ENCODE measurements at places on chromosomes 3 and 15.

- no peak for DNase-seq
These were observed 846.3 kb upstream of the ARPP21 start for GRCh38 chr3:34793057-34793456.

DNA sequence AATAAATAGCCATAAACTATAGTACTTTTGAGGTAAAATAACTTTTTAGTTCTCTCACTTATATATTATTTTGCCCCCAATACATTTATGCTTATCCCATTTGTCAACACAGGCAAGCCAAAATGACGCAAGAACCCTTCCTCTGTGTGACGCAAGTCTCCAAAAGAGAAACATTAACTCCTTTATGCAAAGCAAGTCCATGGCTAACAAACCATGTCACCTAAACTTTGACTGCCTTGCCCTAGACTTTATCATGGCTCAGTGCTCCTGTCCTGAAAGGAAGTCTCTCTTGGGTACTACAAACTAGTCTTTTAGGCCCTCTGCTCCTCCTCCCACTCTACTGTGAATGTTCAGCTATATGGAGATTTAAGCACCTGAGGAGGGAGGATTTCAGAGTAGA lies 230.5 kb downstream of the UNC13C start:
- no peak for DNase-seq

DNA sequence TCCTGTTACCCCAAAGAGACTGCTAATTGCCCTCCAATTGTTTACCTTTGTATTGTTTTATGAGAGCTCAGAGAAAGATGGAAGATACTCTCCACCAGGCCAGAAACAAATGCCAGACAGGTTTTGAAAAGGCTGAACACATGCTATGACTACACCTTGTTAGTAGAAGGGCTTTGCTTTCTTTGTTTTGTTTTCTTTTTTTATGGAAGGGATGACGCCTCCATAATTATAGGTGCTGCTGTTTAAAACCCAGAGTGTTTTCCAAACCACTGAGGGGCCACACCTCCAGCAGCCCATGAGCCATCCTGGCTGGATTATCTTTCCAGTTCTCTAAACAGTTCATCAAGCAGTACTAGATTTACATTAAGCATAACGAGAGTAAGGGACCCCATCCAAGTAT lies 5.6 kb upstream of the FOXP1 start:
- DNase-seq, result no peak

DNA sequence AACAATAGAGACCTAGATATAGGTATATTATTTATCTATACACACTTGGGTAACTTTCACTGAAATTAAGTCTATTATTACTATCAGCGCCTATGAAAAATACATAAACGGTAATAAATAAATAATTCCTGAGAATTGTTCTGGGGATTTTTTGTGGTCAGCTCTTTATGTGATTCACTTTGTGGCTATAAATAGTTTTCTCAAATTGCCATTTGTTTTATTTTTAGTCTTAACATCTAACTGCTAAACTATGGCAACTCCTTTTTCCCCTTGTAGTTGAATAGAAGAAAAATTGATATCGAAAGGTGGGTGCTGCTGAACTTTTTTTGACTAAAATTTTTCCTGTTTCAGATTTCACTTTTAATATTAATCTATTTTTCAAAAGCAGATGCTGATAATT lies 189.0 kb downstream of the VGLL3 start:
- DNase-seq, result no peak

DNA sequence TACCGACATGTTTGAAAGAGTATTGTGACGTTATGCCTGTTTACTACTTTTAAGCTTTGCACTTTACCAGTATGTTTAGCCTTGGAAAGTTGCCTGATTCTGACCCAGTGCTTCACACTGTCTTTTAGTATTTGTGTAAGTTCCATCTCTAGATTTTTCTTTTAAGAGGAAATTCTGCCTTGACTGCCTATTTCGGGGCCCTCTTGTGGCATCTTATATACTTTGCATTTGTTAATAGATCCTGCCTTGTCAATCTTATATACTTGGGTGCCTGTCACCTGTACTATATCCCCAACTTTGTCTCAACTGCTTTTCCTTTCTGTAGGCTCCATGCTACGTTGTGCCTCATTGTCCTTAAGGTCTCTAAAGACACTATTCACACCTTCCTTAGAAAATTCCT lies 244.6 kb downstream of the STXBP5L start:
- DNase-seq, result no peak

GRCh38 chr3:58586776-58587192 lies 9.6 kb upstream of the FAM107A start:
- no peak for DNase-seq

DNA sequence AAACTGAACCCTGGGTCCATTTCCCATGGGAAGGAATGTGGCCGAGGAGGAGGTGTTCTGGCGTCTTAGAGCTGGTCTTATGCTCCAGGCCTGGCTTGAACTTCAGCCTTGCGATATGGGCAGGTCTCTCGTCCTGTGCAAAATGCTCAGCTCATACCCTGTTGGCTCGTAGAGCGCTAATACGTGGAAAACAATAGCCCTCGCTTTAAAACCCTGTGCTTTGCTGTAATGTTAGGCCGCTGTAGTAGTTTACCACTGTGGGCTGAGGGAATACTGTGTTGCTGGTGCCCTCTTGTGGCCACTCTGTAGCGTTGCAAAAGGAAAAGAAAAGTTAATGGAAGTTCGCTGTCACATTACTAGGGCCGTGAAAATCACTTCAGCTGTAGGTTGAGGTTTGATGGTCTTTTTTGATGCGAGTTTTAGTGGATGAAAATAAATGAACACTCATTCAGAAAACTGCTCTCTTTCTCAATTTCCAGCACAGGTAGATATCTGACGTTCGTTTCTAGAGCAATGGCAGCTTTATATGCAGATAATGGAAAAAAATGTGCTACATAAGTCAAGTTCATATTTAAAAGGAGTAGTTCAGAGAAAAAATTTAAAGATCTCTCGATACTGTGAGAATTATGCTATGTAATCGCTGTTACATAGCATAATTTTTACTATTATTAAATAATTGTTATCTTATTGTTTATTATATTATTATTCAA lies 92.9 kb downstream of the MCTP2 start:
- DNase-seq, result peak; percentile 19

GRCh38 chr3:66037330-66037985 lies 1.3 kb downstream of the MAGI1 start:
- peak; percentile 46 for DNase-seq

GRCh38 chr15:68054628-68055223 lies 611 bp downstream of the PIAS1 start:
- DNase-seq, result peak; percentile 45

- DNase-seq, result no peak
These were observed 246.7 kb upstream of the CBLB start for GRCh38 chr3:106115557-106115956.

GRCh38 chr15:81056304-81056703 lies 55.6 kb downstream of the TLNRD1 start:
- DNase-seq, result no peak

DNA sequence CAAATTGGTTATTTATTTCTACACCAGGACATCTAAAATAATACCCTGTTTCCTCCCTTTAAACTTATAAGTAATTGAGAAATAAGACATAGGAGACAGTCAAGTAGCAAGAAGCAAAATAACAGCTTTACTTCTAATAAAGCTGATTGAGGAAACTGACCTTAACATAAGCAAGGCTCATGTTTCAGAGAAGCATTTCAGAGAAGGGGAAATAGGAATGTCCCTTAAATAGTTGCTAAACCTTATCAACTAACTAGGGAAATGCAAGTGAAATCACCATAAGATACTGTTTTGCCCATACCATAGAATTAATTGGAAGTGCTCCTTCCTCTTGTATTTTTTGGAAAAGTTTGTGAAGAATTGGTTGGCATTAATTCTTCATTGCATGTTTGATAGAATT lies 84.9 kb downstream of the B3GALNT1 start:
- no peak for DNase-seq

DNA sequence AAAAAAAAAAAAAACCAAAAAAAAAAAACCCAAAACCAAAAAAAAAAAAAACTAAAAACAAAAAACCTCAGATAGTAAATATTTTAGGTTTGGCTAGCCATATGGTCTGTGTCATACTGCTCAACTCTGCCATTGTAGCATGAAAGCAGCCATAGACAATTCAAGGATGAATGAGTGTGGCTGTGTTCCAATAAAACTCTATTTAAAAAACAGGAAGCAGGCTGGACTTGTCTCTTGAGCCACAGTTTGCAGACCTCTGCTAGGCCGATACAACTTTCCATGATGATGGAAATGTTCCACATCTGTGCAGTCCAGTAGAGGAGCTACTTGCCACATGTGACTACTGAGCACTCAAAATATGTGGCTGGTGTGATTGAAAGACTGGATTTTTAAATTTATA lies 11.1 kb downstream of the EFCAB12 start:
- peak; percentile 16 for DNase-seq

DNA sequence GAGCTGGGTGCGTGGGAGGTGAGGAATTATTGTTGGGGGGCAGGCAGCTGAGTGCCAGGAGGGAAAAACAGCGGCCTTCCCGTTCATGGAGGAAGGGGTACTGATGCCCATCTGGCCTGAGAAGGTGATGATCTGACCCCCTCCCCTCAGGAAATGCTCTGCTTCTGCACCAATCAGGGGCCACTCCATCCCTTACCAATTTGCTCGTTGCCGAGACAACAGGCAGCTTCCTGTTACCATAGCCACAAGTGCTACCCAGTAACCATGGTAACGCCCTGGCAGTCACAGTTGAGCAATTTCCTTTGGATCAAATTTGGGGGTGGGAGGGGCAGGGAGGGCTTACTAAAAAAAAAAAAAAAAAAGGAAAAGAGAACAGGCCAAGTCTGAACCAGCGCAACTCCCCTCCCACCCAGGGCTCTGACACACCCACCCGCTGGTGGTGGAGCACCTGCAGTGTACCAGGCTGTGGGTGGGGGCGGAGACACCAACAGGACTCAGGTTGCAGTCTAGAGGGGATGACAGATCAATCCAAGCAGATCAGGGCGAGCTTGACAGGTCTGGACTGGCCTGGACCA lies 13.7 kb downstream of the CELF6 start:
- no peak for DNase-seq

GRCh38 chr3:47362701-47363100 lies 18.1 kb upstream of the PTPN23 start:
- DNase-seq, result no peak

DNA sequence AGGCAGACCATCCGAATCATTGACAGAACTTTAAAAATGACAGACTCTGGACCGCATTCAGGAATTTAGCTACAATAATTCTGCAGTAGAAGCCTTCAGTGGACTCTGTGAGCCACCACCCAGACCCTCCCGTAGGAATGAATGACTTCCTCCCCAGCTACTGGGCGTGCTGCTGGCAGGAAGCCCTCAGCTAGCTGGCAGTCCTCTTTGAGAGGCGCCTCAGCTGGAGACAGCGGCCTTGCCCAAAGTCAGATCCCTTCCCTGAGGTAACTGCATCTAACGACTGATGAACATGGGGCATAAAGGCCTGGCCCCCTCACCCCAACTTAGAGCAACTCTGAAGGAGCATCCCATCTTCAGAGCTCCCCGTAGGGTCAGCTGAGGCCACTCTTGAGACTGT lies 25.8 kb downstream of the CRABP1 start:
- peak; percentile 22 for DNase-seq

DNA sequence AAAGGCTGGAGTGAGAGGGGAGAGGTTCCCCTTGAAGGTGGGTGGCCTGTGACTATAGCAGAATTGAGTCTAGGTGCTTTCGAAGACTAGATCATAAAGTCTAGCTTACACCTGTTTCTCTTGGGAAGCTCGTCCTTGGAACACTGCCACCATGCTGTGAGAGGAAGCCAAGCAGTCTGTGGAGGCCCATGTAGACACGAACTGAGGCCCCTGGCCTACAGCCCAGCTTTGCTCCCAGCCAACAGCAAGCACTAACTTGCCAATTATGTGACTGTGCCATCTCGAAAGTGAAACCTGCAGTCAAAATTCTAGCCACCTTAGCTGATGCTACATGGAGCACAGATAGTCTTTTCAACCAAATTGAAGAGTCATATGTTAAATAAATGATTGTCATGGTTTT lies 190.5 kb upstream of the NECTIN3 start:
- peak; percentile 3 for DNase-seq

DNA sequence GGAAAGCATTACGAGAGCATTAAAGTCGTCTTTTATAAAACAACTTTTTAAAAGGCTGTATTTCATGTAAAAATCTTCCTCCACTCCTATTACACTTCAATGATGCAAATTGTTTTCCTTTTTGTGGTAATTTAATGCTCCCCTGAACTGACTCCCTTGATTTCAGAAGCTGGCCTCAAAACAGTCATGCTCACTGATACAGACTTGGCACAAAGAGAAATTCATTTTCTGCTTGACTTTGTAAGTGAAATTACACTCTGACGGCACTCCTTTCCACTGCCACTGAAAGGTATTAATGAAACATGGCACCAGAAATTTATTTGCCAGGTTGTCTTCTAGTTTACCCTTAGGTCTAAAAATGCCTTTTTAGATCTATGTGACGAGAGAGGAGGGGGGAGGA lies 215.5 kb downstream of the LRRC3B start:
- DNase-seq, result no peak

GRCh38 chr15:41647262-41647661 lies 12.9 kb upstream of the MGA start:
- DNase-seq, result no peak

- DNase-seq, result no peak
These were observed 59.7 kb downstream of the LSM3 start for GRCh38 chr3:14238356-14238755.

DNA sequence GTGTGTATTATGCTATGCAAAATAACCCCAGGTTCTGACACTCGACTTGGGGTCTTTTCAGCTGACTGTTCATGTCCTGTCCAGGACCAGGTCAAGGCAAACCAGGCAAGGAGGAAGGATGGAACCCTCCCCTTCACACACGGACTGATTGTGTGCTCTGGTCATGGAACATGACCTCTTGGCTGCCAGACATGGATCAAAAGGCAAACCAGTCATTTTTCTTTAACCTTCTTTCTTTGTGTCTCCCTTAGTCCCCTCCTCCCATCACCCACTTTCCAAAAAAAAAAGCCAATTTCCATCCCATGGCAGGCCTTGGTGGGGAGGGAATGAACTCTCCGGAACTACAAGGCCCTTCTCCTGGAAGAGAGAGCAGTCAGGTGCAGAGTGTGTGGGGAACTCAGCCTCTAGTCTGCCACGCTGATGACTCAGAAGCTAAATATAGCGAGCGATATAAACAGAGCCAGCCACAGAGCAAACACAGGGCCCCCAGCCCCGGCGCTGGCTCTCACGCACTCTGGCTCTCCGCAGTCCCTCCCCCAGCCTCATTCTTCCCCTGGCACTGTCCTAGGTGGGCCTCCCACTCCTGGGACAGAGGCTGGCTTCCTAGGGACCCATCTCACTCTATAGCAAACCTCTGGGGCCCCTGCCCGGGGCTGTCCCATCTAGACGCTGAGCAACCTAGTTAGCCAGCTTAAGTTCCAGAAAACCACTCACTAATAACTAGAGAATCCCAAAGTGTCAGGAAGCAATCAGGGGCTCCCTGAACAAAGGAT lies 10.0 kb downstream of the BMF start:
- no peak for DNase-seq
